ENCODE measurements at places on chromosomes 6 and 20. TPM values are rescaled to one million over a fixed set of nuclear protein-coding genes. Genes with fewer than 3 reads are reported as not detected.

GRCh38 chr6:1500913-1501312 is 108.8 kb upstream of the FOXC1 start:
- no peaks in the 10 kb centered on the region for H3K4me1 ChIP-seq
- H3K27me3 ChIP-seq, result peaks cover 2% of the 10 kb centered on the region
- no peaks in the 10 kb centered on the region for H3K36me3 ChIP-seq

DNA sequence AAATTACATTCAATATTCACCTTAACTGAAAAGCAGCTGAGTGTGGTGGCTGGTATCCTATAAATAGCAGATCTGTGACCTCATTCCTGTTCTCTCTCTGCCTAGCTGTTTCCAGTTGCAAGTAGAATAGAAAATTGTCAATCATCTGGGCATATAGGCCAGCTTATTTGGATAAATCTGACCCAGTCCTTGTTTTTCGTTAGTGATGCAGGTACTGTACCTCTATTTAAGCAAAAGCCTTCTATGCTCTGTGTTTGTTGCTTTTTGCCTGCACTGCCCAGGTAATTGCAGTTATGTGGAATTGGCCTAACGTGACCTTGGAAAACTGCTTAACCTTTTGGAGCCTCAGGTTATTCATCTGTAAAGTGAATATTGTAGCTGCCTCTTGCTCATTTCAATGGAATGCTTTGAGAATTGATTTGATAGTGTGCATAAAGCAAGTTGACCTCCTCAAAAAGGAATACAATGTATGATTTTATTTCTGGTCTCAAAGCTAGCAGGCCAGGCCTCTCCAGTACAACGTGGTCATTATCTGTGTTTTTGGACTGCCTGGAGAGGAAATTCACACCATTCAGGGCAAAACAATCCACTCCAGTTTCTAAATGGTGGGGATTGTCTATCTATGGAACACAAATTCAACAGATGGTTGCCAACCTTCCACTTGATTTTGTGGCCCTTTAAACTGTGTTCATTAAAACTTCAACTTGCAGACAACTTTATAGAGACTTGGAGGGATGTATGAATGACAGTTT is 508.7 kb upstream of the CITED2 start:
- no peak for DNase-seq
- H3K4me3 ChIP-seq, result no peak overlapping the region
- peaks cover 2% of the 10 kb centered on the region for H3K27me3 ChIP-seq
- H3K4me1 ChIP-seq, result no peaks in the 10 kb centered on the region
- H3K27ac ChIP-seq, result no peak overlapping the region
- no peaks in the 10 kb centered on the region for H3K36me3 ChIP-seq

Gene TPX2
- polyA plus RNA-seq, result 6.3 TPM

DNA sequence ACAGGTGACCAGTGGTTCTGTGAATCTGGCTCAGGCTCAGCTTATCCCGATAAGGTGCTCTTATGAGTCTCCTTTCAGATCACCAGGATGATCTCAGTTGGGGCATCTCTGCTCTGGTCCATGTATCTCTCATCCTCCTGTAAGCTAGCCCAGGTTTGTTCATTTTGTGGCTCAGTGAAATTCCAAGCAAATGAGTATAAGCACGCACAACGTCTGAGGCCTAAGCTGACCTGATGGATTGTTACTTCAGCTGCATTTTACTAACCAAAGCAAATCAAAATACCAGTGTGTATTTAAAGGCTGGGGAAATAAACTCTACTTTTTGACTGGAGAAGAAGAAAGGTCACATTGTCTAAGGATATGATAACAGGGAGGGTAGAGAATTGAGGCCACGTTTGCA is 551.0 kb upstream of the BTBD3 start:
- no peaks in the 10 kb centered on the region for H3K4me1 ChIP-seq
- no peak overlapping the region for H3K4me3 ChIP-seq
- H3K27ac ChIP-seq, result no peak overlapping the region
- DNase-seq, result no peak
- no peaks in the 10 kb centered on the region for H3K27me3 ChIP-seq
- H3K36me3 ChIP-seq, result no peaks in the 10 kb centered on the region

DNA sequence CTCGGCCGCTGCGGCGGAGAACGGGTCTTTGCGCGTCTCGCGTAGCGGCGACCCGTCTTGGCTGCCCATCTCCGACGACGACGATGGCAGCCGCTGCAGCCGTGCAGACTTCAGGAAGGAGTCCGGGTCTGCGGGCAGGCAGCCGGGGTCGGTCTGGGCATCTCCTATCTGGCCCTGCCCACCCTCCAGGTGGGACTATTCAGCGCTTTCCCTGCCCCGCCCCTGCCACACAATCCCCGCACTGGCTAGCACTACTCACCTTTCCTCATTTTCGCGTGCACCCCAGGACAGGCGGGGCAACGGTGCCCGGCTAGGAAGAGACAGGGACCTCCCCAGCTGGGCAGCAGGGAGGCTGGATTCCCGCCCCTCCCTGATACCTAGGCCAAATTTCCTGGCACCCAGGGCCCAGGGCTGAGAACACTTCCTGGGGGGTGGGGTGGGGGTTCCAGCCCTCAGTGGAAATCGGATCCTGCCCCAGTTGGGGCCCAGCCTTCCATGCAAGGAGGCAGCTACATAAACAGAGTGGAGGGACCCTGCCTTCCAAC is 9.2 kb downstream of the GGT7 start:
- no peaks in the 10 kb centered on the region for H3K4me1 ChIP-seq
- DNase-seq, result no peak
- no peaks in the 10 kb centered on the region for H3K27me3 ChIP-seq
- H3K36me3 ChIP-seq, result peaks cover 4% of the 10 kb centered on the region
- H3K4me3 ChIP-seq, result no peak overlapping the region

Gene CENPW
- 3.3 TPM for polyA plus RNA-seq

Gene RNASET2
- polyA plus RNA-seq, result 371 TPM

- H3K27me3 ChIP-seq, result no peaks in the 10 kb centered on the region
- H3K4me3 ChIP-seq, result no peak overlapping the region
- H3K36me3 ChIP-seq, result no peaks in the 10 kb centered on the region
- H3K27ac ChIP-seq, result no peak overlapping the region
- DNase-seq, result no peak
- no peaks in the 10 kb centered on the region for H3K4me1 ChIP-seq
Measured at GRCh38 chr6:165183496-165184140, 125.8 kb downstream of the C6orf118 start.

Gene DEFB132
- polyA plus RNA-seq, result not detected

Gene SPEF1
- polyA plus RNA-seq, result not detected

Gene AGER
- not detected for polyA plus RNA-seq

Gene SIRPB1
- 0.73 TPM for polyA plus RNA-seq

DNA sequence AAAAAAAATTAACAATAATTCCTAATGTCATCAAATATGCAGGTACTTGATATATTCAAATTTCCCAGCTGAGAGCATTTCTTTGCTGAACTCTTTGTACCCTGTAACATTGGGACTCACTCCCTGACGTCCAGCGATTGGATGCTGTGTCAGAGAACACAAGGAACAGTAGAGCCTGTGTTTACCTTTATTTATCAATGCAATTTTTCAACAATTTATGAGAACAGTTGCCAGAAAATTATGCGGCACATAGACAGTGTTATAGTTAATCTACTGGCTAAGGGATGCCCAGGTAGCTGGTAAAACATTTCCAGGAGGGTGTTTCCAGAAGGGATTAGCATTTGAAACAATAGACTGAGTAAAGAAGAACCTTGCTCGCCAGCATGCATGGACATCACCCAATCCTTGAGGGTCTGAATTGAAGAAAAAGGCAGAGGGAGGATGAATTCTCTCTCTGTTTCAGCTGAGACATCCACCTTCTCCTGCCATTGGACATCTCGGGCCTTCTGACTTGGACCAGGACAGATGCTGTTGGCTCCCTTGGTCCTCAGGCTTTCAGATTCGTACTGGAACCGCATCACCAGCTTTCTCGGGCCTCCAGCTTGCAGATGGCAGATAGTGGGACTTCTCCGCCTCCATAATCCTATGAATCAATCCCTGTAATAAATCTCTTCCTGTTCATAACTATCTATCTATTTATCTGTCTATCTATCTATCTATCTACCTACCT is 42.2 kb upstream of the NCOA3 start:
- H3K4me1 ChIP-seq, result no peaks in the 10 kb centered on the region
- H3K4me3 ChIP-seq, result no peak overlapping the region
- H3K36me3 ChIP-seq, result no peaks in the 10 kb centered on the region

- no peak overlapping the region for H3K4me3 ChIP-seq
- H3K4me1 ChIP-seq, result no peaks in the 10 kb centered on the region
- DNase-seq, result no peak
- no peaks in the 10 kb centered on the region for H3K36me3 ChIP-seq
Measured at GRCh38 chr6:29451471-29452193, 5.2 kb downstream of the OR11A1 start.

Gene TRIM15
- not detected for polyA plus RNA-seq

Gene MRS2
- polyA plus RNA-seq, result 16.9 TPM

Gene F13A1
- not detected for polyA plus RNA-seq

DNA sequence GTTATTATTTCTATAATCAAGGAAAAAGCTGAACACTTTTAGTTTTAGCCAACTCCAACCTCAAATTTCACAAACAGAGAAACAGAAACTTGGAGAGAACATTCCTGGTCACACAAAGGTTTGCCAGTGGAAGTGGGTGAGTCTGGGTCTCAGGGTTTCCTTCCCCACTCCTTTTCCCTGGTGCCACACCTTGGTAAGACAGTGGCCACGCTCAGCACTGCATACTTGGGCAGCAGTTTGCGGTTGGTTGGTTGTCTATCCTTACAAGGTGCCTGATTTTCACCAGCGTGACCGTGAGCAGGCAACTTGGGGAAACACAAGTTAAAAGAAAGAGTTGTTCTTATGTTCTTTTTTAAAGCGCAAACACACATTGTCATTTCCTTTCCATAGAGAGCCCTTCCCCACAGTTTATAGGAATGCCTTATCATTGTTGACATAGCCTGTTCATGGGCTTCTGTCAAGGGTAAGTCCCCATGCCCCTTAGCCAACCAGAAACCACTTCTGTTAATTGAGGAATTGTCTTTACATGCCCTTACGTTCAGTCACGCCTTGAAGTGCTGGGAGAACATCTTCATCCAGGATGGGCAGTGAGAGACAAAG is 82.2 kb downstream of the RIN2 start:
- no peak overlapping the region for H3K4me3 ChIP-seq
- H3K27ac ChIP-seq, result no peak overlapping the region
- no peaks in the 10 kb centered on the region for H3K36me3 ChIP-seq
- no peak for DNase-seq

Gene EFCAB8
- polyA plus RNA-seq, result not detected

- no peak overlapping the region for H3K4me3 ChIP-seq
- no peaks in the 10 kb centered on the region for H3K36me3 ChIP-seq
- H3K27ac ChIP-seq, result no peak overlapping the region
- H3K27me3 ChIP-seq, result peaks cover 5% of the 10 kb centered on the region
- no peak for DNase-seq
Measured at GRCh38 chr6:132567566-132567965, 2.6 kb upstream of the TAAR6 start.

GRCh38 chr6:45898941-45899682 is 116.5 kb downstream of the CLIC5 start:
- H3K4me3 ChIP-seq, result no peak overlapping the region
- H3K4me1 ChIP-seq, result no peaks in the 10 kb centered on the region
- DNase-seq, result no peak
- no peaks in the 10 kb centered on the region for H3K36me3 ChIP-seq

DNA sequence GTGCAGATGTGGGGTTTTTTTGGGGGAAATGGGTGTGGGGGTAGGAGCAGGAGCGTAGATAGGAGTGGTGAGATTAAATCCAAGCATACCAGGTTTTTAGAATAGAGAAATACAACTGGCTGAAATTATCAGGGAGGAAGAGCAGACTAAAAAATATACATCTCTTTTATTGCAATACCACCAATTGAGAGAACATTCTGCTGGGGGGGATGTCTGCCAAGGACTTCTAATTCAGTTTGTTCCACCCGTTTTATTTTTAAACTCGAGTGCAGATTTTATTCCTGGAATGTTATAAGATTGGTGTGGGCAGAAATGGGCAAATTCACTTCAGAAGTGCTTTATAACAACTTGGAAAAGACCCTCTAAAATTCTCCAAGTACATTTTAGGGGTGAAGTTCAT is 192.7 kb downstream of the GMPR start:
- H3K27me3 ChIP-seq, result no peaks in the 10 kb centered on the region
- DNase-seq, result no peak
- no peak overlapping the region for H3K4me3 ChIP-seq
- H3K4me1 ChIP-seq, result peaks cover 48% of the 10 kb centered on the region
- H3K27ac ChIP-seq, result peak overlapping the region; percentile 1
- H3K36me3 ChIP-seq, result peaks cover 4% of the 10 kb centered on the region

- no peaks in the 10 kb centered on the region for H3K27me3 ChIP-seq
- no peak for DNase-seq
- no peaks in the 10 kb centered on the region for H3K36me3 ChIP-seq
- no peak overlapping the region for H3K4me3 ChIP-seq
- no peak overlapping the region for H3K27ac ChIP-seq
Measured at GRCh38 chr20:50455656-50456451, 54.3 kb upstream of the PTPN1 start.

GRCh38 chr20:51303731-51304670 is 238.5 kb downstream of the NFATC2 start:
- H3K27me3 ChIP-seq, result peaks cover 6% of the 10 kb centered on the region
- H3K4me1 ChIP-seq, result peaks cover 4% of the 10 kb centered on the region
- no peak for DNase-seq
- H3K27ac ChIP-seq, result no peak overlapping the region
- H3K4me3 ChIP-seq, result no peak overlapping the region

Gene SEL1L2
- polyA plus RNA-seq, result not detected

Gene TRIM31
- polyA plus RNA-seq, result 0.18 TPM

GRCh38 chr6:126312013-126312665 is 27.8 kb upstream of the CENPW start:
- no peaks in the 10 kb centered on the region for H3K36me3 ChIP-seq
- H3K27ac ChIP-seq, result no peak overlapping the region
- DNase-seq, result no peak
- H3K27me3 ChIP-seq, result no peaks in the 10 kb centered on the region
- no peaks in the 10 kb centered on the region for H3K4me1 ChIP-seq

DNA sequence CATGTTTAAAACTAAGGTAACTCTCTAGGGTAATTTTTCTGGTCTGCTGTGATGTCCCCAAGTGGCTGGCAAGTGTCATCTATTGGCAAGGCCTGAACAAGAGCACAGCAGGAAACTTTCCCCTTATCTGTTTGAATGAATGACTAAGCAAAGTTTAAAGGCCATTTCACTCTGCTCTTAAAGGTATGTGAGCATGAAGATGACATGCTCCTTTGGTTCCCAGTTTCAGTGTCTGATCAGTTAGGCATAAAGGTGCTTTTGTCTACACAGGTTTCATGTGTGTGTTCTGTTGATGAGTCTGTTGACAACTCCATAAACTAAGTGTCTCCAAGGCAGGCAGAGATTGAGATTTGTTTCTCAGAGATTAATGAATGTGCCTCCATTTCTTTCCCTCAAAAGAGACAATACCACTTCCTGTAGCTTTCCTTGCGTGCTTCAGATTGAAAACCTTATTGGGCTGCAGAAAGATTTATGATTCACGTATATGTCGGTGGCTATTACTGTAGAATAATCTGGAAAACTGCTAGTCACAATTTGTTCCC is 83.9 kb downstream of the MAP3K7 start:
- H3K27ac ChIP-seq, result no peak overlapping the region
- H3K4me3 ChIP-seq, result no peak overlapping the region
- DNase-seq, result peak; percentile 26
- H3K36me3 ChIP-seq, result no peaks in the 10 kb centered on the region
- H3K27me3 ChIP-seq, result no peaks in the 10 kb centered on the region

Gene ZNF512B
- polyA plus RNA-seq, result 0.47 TPM

Measured in CD4-positive, CD25-positive, alpha-beta regulatory T cell (primary cell).